ENCODE measurements at places on chromosomes 16 and 17.

DNA sequence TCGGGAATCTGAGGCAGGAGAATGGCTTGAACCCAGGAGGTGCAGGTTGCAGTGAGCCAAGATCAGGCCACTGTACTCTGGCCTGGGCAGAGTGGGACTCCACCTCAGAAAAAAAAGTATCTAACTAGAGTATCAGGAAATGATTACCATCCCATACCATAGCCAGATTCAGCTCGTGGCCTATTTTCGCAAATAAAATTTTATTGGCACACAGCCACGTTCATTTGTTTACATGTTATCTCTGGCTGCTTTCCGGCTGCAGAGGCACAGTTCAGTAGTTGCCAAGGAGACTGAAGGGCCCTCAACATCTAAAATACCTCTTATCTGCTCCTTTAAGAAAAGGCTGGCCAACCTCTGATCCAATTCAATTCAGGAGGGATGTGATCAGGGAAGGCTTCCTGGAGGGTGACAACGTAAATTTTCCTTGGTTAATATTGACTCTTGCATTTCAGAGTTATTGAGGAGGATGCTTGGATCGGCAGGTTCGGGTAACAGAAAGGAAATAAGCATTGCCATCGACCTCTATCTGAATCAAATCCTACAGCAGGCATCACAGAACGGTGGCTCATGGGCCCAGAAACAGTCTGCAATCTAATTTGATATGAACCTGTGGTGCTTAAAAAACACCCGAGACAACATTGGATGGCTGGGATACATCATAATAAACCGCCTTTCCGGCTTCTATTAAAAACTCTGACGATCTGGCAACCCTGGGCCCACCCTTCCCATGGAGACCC, 73.8 kb downstream of the XYLT1 start:
- DNase-seq = no peak
- H3K4me1 ChIP-seq = peaks cover 14% of the 10 kb centered on the region
- H3K27ac ChIP-seq = no peak overlapping the region
- no peaks in the 10 kb centered on the region for H3K27me3 ChIP-seq
- H3K36me3 ChIP-seq = no peaks in the 10 kb centered on the region

DNA sequence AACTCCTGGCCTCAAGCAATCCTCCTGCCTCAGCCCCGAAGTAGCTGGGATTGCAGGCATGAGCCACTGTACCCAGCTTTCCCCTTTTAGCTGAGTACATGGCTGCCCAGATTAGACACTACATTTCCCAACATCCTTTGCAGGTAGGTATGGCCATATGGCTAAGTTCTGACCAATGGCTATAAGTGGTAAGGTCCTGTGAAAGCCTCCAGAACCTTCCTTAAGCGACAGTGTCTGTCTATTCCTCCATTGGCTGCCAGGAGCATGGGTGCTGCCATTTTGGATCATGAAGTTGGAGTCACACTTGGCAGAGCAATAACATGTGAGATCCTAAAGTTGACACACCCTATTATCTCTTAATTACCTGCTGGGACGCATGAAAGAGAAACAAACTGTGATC, 24.4 kb upstream of the CRHR1 start:
- no peak overlapping the region for H3K27ac ChIP-seq
- no peaks in the 10 kb centered on the region for H3K4me1 ChIP-seq
- H3K27me3 ChIP-seq = peaks cover 52% of the 10 kb centered on the region
- H3K36me3 ChIP-seq = no peaks in the 10 kb centered on the region

- H3K27me3 ChIP-seq = no peaks in the 10 kb centered on the region
- H3K27ac ChIP-seq = no peak overlapping the region
- DNase-seq = no peak
- H3K4me3 ChIP-seq = no peak overlapping the region
- H3K4me1 ChIP-seq = peaks cover 4% of the 10 kb centered on the region
Measured at GRCh38 chr17:65385726-65386125, 175.7 kb downstream of the AXIN2 start.

DNA sequence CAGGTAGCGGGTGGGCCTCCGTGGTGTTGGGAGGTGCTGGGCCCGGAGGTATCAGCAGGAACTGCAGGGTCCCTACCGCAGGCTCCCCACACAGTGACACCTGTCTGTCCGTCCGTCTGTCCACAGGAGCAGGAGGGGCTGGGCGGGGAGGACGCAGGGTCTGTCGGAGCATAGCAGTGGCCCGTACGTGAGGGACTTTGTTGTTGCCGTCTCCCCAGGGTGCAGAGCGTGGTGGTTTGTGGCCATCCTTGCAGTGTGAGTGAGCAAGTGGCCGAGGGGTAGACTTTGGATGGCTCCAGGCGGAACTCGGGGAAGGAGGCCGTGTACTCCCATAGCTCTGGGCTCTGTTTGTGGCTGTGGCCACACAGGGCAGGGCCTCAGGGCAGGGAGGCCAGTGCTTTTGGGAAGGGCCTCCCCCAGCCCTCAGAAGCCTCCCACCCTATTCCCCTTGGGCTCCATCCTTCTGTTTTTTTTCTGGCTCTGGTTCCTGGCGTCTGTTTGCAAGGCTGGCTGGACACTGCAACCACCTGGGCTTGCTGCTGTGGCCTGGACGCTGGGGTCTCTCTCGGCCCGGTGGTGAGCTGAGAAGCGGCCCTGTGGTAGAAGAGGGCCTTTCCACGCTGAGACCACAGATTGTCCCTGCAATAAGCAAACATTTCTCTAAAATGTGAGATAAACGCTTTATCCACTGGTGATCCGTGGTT, 41.0 kb upstream of the ZNF750 start:
- H3K27ac ChIP-seq = no peak overlapping the region
- H3K4me3 ChIP-seq = no peak overlapping the region
- no peaks in the 10 kb centered on the region for H3K27me3 ChIP-seq
- no peak for DNase-seq

GRCh38 chr17:30229012-30229411, 6.5 kb downstream of the SLC6A4 start:
- H3K27ac ChIP-seq = no peak overlapping the region
- no peak overlapping the region for H3K4me3 ChIP-seq
- H3K4me1 ChIP-seq = peaks cover 37% of the 10 kb centered on the region
- no peaks in the 10 kb centered on the region for H3K27me3 ChIP-seq
- no peak for DNase-seq
- no peaks in the 10 kb centered on the region for H3K36me3 ChIP-seq

- H3K36me3 ChIP-seq = peaks cover 10% of the 10 kb centered on the region
- peak overlapping the region; percentile 99 for H3K27ac ChIP-seq
- DNase-seq = peak; percentile 98
- H3K27me3 ChIP-seq = no peaks in the 10 kb centered on the region
Measured at GRCh38 chr17:50867363-50868139, 1.4 kb upstream of the TOB1 start.

Data from suprapubic skin (tissue), 4 donors.